ENCODE measurements at places on chromosomes 7 and 10.

GRCh38 chr10:4902571-4903011, 60.6 kb upstream of the AKR1C1 start:
- no peak for DNase-seq

- DNase-seq: no peak
Observed at GRCh38 chr10:11163780-11164550, 146.3 kb downstream of the CELF2 start.

DNA sequence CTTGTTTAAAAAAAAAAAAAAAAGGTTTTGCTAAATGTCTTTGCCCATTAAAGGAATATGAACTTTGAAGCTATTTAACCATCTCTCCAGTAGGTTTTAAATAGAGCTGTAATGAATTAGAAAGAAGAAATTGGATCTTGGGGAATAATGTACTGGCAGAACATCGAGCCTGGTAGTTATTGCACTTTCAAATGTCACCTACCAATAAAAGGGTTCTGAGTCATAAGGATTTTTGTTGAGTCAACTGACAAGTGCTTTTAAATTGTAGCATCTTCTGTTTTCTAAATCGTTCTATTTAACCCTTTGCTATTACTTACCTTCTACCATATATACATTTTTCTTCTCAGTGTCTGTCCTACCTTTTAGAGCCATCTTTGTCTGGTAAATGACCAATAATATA, 10.7 kb downstream of the CUTC start:
- DNase-seq: no peak

- no peak for DNase-seq
Observed at GRCh38 chr10:16816171-16816570, 1.1 kb downstream of the RSU1 start.

GRCh38 chr7:47477191-47478016, 104.5 kb downstream of the TNS3 start:
- no peak for DNase-seq

- no peak for DNase-seq
Observed at GRCh38 chr7:805261-805660, 27.0 kb upstream of the SUN1 start.

GRCh38 chr10:71332466-71332865, 13.4 kb downstream of the SLC29A3 start:
- no peak for DNase-seq

DNA sequence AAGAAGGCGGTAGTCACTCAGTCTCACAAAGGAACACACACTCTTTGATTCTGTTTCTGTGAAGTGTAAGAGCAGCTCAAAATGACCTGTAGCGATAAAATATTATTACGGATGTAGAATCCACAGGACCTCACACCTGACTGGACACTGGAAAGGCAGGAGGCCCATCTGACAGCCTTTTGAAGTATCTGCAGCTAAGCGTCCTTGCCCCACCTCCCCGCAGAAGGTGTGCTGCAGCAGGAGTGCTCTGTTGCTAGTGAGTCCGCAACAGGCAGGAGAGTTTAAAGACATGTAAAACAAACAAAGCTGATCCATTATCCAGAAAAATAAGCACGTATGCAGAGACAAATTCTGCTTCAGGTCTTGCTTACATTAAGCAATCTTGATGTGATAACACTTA, 355.5 kb downstream of the GPR158 start:
- no peak for DNase-seq

DNA sequence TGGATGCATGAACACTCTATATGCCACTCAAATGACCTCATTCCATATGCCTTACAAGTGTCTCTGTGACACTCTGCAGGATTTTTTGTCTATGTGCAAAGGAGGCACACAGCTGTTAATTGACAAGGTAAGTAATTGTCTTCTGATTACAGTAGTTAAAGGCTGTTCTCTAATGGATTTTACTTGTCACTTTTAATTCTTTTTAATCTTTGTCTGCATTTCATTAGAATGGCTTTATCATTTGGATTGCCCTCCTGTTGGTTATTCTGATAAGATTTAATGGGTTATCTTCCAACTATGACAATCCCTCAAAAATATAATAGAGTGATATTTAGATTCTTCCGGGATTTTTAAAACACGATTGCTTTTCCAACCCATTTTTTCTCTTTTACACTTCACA, 290.0 kb upstream of the TEX47 start:
- DNase-seq: no peak
